HT1080 (cell line): ENCODE measurements at places on chromosomes 12 and 14. TPM values are rescaled to one million over a fixed set of nuclear protein-coding genes. Genes with fewer than 3 reads are reported as not detected.

The PIWIL1 gene
- total RNA-seq: not detected in 2 replicates

- peak; percentile 97 for DNase-seq
Observed at GRCh38 chr12:58877243-58877743, 43.0 kb downstream of the LRIG3 start.

The CD4 gene
- total RNA-seq: 0.10 TPM in 1 of 2 replicates, not detected in the other

GRCh38 chr12:110796952-110797351, 49.8 kb upstream of the CCDC63 start:
- DNase-seq: peak; percentile 55

DNA sequence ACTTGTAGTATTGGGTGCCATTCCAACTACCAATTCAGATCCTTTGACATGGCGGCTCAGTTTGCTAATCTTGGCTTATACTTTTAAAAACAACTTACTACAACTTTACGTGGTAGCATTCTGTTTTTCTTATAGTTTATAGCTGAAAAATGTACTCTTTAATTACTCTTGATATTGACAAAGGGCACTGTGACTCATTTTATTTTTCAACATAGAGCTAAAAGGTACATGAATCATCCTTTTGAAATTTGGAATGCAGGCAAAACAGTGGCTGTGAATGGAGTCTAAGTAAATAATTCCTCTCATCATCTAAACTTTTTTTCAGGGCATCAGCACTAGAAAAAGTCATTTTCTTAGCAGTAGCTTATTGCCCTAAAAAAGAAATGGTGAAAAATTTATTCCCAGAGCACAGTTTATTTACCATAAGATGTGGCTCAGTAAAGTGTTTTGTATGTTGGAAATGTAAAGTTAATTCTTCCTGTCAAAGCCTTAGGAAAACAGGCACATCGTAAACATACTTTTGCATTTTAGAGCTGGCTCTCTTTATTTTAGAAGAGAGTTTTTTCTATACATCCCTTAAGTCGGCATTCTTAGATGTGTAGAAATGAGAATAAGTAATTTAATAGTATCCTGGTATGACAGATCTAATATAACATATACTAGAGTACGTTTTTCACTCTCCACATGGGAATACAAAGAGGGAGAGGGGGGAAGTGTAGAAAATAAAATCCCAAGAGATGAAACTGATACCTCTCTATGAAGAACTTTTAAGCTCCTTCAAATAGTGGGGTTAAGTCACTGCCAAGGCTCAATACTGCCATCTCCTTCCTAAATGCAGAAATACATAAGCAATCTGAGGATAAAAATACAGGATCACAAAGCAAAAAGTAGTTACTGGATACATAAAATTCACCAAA, 55.2 kb downstream of the SLC25A21 start:
- DNase-seq: peak; percentile 64

DNA sequence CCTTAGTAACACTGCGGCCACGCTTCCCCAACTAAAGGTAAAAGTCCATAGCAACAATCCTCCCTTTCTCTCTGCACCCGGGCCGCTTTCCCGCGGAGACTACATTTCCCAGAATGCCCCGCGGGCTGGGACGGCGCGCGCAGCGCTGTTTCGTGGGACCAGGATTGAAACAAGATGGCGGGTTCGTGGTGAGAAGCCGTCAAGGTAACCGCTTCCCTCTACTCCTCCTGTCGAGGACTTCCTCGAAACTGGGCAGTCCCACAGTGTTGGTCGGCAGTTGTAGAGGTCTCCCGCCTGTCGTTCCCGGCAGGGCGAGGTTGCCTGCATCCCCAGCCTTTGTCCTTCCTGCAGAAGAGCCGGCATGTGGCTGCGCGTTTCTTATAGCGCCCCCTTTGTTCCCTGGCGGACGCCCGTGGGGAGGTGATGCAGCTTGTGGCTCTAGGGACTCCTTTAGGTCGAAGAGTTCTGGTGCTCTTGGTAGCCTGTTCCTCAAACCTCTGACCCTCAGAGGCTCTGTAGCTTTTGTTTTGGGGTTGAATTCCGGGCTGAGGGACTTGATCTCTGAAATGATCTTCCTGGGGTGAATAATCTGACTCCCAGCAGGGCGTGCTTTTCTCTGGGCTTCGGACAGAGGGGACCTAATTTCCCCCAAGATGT, at the start of gene MRPL42:
TSS of gene MRPL42 (plus strand) at position 164 of the 657 bp plus-strand sequence. CDS start 1,772 bp downstream, outside the sequence.
- peak; percentile 90 for DNase-seq

The KLHL42 gene
- total RNA-seq: 35.2 and 48.3 TPM in 2 replicates

DNA sequence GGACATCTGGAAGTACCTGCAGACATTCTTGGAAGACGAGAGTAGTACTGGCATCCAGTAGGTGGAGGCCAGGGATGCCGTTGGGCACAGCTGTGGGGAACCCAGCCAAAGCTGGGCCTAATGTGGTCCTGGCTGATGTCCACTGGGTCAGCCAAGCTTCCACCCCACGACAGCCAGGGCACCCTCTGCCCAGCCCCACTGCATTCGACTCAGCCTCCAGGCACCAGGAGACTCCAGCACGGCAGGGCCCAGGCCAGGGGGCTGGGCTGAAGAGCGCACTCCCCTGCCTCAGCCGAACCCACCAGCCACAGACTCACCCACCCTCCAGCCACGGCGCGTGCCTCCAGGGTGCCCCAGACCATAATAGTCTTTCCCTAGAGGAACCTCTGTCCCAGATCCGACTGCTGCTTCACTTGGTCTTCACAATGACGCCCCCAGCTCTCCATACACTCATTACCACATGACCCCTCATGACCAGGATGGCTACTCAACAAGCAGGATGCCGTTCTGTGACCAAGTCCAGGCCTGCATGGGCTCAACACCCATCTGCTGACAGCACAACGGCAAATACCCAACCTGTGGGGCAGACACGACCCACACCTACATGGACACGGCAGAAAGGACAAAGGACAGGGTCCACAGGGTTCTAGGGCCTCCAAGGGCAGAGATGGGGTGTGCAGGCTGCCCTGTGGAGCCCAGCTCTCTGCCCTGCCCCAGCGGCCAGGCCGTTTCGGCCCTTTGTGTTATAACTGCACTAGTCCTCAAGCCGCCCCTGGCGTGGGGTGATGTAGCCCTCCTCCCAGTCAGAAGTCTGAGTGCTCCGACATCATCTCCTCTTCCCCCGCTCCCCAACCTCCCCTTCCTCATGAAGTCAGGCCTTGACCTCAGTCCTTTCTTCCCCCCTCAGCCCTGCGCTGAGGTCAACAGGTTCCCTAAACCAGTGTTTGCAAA, 22.8 kb downstream of the ITPK1 start:
- no peak for DNase-seq
